ENCODE measurements at places on chromosomes 3 and 15.

GRCh38 chr3:194983620-194984019, 287.3 kb downstream of the XXYLT1 start:
- DNase-seq = no peak

DNA sequence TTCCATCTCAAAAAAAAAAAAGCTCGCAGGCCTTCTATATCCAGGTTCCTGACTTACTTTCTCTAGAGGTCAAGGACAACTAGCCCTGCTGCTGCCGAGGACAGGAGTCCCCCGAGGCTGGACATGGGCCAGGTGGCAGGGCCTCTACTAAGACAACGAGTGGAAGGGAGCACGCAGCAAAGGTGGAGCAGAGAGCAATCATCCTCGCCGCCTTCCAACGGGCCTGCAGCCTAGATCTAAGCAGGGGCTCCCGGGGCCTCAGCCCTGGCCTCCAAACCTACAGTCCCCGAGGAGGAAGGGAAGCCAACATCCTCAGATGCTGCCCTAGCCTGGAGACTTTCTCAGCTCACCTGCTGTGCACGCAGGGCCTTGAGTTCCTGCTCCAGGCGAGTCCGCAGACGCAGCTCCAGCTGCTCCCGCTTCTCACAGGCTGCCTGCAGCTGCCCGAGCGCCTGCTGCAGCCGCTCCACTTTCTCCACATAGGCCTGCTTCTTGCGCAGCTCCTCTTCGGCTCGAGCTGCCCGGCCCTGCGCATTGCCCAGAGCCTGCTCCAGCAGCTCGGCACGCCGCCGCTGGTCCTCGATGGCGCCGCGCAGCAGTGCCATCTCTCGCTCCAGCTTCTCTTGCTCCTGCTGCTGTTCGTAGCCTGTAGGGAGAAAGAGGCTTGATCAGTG, 12.9 kb downstream of the AMOTL2 start:
- DNase-seq = no peak

GRCh38 chr3:86830566-86830965, 160.4 kb downstream of the VGLL3 start:
- peak; percentile 61 for DNase-seq

DNA sequence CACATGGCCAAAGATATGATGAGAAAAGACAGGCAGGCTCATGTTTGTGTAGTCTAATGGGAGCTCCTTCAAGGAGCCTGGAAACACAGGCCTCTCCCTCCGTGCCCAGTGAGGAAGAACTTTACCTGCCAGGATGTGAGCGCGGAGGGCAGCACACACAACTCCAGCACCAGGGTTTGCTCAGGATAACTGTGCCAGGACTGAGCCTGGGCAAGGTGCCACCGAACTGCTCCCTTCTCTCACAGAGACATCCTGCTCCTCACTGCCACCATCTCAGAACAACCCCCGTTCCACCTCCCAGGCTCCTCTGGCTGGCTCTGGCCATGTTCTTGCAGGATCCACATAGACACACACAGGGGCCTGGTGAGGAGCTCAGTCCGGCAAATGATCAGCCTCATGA, 87.4 kb downstream of the NUP210 start:
- DNase-seq = no peak

GRCh38 chr3:114874522-114874971, 272.5 kb downstream of the ZBTB20 start:
- DNase-seq = peak; percentile 42

DNA sequence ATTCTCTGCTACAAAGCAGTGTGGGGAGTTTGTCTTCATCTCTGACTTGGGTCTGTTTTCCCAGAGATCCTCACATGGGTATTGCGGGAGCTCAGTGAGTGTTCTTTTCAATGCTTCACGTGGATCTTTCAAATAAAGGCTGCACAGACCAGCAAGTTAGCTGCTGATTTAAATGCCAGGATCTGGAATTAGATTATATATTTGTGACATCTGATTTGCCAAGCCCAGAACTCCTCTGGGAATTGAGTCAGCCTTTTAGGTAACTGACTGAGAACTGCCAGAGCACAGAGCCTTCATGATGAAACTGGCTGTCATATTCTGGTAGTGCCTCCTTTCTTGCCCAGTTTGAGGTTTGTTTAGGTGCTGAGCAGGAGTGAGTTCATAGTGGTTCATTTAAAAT, 14.7 kb downstream of the EDEM1 start:
- peak; percentile 81 for DNase-seq

- no peak for DNase-seq
Measured at GRCh38 chr15:90838139-90838538, 30.2 kb upstream of the FURIN start.

DNA sequence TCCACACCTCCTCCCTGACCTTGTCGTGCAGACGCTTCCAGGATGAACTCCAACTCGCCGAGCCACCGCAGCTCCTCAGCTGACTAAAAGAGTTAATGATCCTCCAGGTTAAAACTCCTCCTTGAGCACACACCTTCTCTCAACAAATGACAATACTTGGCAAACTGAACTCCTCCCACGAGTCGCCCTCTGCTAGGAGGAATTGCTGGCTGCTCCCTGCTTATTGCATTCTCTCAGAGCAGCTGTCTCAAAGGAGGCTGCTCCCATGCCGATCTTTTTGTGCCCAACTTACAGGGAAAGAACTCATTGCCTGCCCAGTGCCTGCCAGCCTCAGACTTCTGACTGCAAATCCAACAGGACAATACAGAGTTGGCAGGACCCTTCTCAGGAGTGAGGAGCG, at the start of gene ATP13A4:
TSS of gene ATP13A4 (minus strand) at position 85 of the 400 bp plus-strand sequence. CDS start 96 bp downstream, outside the sequence.
- DNase-seq = no peak

- peak; percentile 63 for DNase-seq
Measured at GRCh38 chr15:83733206-83733605, 79.3 kb downstream of the ADAMTSL3 start.
